Osteoblast (primary cell): ENCODE measurements at places on chromosomes 6 and 20. TPM values are rescaled to one million over a fixed set of nuclear protein-coding genes. Genes with fewer than 3 reads are reported as not detected.

DNA sequence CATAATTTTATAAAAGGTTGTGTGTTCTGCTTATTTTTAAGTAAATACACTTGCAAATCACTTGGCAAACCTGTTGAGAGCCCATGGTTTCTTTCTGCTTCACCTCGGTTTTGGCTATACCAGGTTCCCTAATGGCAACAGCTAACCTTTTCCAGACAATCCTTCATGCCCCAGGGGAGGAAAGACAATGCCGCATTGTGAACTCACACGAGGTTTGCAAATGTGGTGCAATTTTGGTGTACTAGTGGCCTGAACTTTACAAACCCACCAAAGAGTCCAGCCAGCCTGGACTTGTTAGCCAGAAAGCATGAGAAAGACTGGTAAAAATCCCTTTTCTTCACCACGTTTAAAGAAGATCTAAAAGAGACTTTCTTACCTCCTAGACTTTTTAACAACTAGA lies 84.8 kb upstream of the SOX4 start:
- no peaks in the 10 kb centered on the region for H3K4me1 ChIP-seq
- no peaks in the 10 kb centered on the region for H3K36me3 ChIP-seq
- no peaks in the 10 kb centered on the region for H3K27me3 ChIP-seq
- DNase-seq = no peak
- no peak overlapping the region for H3K27ac ChIP-seq
- H3K4me3 ChIP-seq = no peak overlapping the region

GRCh38 chr20:53510262-53510661 lies 83.4 kb downstream of the ZNF217 start:
- no peak for DNase-seq
- no peak overlapping the region for H3K4me3 ChIP-seq
- no peaks in the 10 kb centered on the region for H3K27me3 ChIP-seq
- no peak overlapping the region for H3K27ac ChIP-seq

DNA sequence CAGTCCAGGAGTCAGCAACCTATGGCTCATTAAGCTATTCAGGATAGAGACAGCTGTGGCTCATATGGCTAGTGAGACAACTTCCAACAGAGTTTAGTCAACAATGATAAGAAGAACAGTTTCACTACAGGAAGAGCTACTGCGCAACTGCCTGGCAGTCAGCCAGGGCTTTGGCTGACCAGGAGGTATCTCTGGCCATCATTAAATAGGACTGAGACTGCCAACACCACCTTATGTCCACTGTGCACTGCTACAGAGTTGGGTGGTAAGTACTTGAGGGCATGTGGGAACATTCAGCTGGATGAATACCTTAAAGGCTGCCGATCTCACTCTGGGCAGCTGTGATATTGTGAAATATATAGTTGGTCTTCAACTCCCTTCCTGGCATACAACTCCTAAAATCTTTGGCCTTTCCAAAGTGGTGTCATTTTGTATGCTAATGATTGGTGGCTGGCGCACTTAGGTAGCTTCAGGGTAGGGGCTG lies 52.2 kb upstream of the FAM83C start:
- peak overlapping the region; percentile 9 for H3K27ac ChIP-seq
- H3K27me3 ChIP-seq = no peaks in the 10 kb centered on the region
- no peak overlapping the region for H3K4me3 ChIP-seq
- peaks cover 25% of the 10 kb centered on the region for H3K36me3 ChIP-seq
- peaks cover 39% of the 10 kb centered on the region for H3K4me1 ChIP-seq

GRCh38 chr6:10559522-10560152 lies 38.5 kb downstream of the GCNT2 start:
- no peaks in the 10 kb centered on the region for H3K27me3 ChIP-seq
- H3K4me1 ChIP-seq = peaks cover 4% of the 10 kb centered on the region

DNA sequence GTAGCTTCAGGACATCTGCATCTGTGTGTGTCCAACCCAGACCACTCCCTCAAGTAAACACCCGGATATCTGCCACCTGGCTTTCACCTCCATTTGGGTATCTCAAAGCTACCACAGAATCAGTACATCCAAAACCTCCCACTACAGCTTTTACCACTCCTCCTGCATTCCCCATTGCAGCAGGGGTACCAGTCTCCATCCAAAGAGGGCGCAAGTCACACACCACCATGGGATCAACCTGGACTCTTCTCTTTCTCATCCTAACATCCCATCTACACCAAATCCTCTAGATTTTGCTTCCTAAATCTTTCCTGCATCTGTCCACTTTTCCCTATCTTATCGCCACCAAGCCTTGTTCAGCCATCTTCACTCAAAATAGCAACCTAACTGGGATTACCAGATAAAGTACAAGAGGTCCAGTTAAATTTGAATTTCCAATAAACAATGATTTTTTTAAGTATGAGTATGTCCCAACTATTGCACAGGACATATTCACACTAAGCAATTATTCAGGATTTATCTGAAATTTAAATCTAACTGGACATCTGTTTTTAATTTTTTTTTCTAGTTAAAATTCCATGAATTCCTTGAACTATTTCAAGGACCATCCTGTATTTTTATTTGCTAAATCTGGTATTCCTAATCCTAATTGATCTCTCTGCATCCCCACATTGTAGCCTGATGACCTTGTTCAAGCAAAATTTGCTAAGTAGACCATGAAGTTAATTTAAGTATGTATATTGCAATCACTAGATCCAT lies 164.3 kb upstream of the MLN start:
- no peaks in the 10 kb centered on the region for H3K36me3 ChIP-seq
- DNase-seq = peak; percentile 63
- no peak overlapping the region for H3K4me3 ChIP-seq
- H3K27ac ChIP-seq = no peak overlapping the region
- no peaks in the 10 kb centered on the region for H3K4me1 ChIP-seq

DNA sequence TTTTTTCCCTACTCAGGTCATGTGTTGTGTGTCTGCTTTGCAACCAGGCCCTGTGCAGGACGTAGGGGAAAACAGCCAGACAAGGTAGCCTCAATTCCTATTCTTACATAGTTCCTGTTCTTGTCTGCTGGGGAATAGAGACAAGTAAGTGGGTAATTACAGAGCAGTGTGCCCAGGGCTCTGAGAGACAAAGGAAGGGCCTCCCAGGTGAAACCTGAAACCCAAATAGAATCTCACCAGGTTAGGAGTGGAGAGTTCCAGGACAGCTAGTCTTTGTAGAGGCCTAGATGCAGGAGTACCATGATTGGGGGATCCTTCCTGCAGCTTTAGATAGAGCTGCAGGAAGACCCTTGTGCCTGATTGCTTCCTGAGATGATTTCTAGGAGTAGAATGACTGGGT lies 48.4 kb downstream of the DHX35 start:
- H3K27ac ChIP-seq = no peak overlapping the region
- H3K4me1 ChIP-seq = no peaks in the 10 kb centered on the region
- DNase-seq = no peak
- H3K27me3 ChIP-seq = no peaks in the 10 kb centered on the region
- peaks cover 22% of the 10 kb centered on the region for H3K36me3 ChIP-seq
- no peak overlapping the region for H3K4me3 ChIP-seq

- no peak overlapping the region for H3K4me3 ChIP-seq
- H3K27me3 ChIP-seq = peaks cover 15% of the 10 kb centered on the region
- H3K36me3 ChIP-seq = no peaks in the 10 kb centered on the region
- no peak overlapping the region for H3K27ac ChIP-seq
- no peak for DNase-seq
Measured at GRCh38 chr6:7763881-7764280, 38.0 kb downstream of the BMP6 start.

GRCh38 chr6:153790048-153790447 lies 249.0 kb upstream of the OPRM1 start:
- no peaks in the 10 kb centered on the region for H3K27me3 ChIP-seq
- H3K4me1 ChIP-seq = no peaks in the 10 kb centered on the region
- DNase-seq = peak; percentile 30
- no peak overlapping the region for H3K4me3 ChIP-seq
- H3K27ac ChIP-seq = no peak overlapping the region

DNA sequence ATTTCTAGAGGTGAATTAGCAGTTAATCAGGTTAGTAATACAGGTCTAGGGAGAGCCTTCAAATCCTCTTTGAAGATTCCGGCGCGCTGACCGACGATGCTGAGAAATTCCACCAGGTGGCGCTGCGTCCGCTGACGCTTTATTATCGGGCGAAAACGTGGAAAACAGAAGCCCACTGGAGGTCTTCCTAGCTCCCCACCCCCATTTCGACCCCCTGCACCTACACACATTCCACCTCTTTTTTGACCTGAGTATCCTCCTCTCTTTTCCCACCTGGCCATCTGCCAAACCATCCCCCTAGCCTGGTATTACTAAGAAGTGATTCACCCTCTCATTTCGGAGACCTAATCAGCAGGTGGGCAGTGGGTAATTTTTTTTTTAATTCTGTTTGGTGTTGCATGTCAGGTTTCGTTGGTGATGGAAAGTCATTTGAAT lies 65.4 kb upstream of the RIN2 start:
- DNase-seq = no peak
- H3K4me1 ChIP-seq = peaks cover 11% of the 10 kb centered on the region
- H3K36me3 ChIP-seq = no peaks in the 10 kb centered on the region
- H3K27ac ChIP-seq = no peak overlapping the region

SEMG2 gene
- total RNA-seq = not detected in 2 replicates

BEND6 gene
- total RNA-seq = 22.4 and 23.6 TPM in 2 replicates

GPR6 gene
- total RNA-seq = not detected in 2 replicates
